ENCODE measurements at places on chromosomes 13 and 19. TPM values are rescaled to one million over a fixed set of nuclear protein-coding genes. Genes with fewer than 3 reads are reported as not detected.

PNMA8B gene
- 6.2 TPM for total RNA-seq

GRCh38 chr19:41226053-41226873, 7.2 kb downstream of the AXL start:
- no peak for DNase-seq

TYK2 gene
- total RNA-seq: 42.8 TPM

GPR4 gene
- total RNA-seq: 0.36 TPM

DNA sequence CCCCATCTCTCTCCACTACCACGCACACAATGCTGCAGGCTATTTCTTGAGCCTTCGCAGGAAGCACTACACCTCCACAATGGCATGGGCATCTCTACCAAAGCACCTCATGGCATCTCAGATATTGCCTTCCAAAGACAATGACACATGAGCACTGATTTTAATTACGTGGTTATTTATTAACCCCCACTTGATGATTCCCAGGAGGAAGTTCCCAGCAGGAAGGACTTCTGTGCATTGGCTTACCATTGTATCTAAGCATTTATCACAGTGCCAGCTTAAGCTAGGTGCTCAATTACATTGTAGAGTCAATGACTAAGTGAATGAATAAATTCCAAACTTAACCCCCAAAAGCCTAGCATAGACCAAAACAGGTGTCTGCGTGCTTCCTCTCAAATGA, 101.4 kb downstream of the ABCC4 start:
- DNase-seq: no peak

Data from cerebellum (tissue), 4 donors.